RCC 7860 (cell line): ENCODE measurements at places on chromosomes 13 and 19.

- DNase-seq = peak; percentile 33
Measured at GRCh38 chr13:34833562-34834182, 108.4 kb upstream of the NBEA start.

- no peak for DNase-seq
Measured at GRCh38 chr19:47130120-47130588, 481 bp upstream of the SAE1 start.

GRCh38 chr13:100130092-100130491 is 41.2 kb downstream of the PCCA start:
- DNase-seq = no peak

DNA sequence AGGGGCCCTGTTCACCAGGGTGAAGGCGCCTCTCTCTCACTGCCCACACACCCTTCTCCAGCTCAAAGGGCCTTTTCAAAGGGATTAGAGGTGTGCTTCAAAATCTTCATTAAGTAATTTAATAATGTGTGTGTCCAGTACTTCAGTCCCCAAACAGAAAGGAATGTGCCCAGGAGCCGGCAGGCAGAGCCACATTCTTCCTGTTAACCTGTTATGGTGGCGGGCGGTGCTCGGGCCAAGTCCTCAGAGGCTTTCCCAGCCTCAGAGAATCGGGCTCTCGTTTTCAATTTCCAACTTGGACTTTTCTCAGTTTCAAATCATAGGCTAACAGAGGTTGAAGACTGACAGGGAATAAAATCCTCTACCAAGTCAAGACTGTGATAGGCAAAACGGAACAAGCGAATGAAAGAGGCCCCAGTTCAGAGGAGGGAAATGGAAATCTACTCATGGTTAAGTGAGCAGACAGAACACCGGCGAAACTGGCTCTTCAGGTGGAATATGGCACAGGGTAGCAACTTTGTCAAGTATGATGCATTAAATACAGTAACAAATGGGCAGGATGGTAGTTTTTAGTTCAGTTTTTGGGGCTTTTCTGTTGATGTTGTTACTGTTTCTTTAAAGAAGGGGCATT is 68.6 kb downstream of the FOXO1 start:
- DNase-seq = no peak

GRCh38 chr13:98327371-98328270 is 150.6 kb upstream of the RNF113B start:
- DNase-seq = no peak

- no peak for DNase-seq
Measured at GRCh38 chr13:23386533-23386932, 47.0 kb downstream of the SACS start.

GRCh38 chr13:46617229-46617721 is 64.3 kb downstream of the LRCH1 start:
- no peak for DNase-seq

DNA sequence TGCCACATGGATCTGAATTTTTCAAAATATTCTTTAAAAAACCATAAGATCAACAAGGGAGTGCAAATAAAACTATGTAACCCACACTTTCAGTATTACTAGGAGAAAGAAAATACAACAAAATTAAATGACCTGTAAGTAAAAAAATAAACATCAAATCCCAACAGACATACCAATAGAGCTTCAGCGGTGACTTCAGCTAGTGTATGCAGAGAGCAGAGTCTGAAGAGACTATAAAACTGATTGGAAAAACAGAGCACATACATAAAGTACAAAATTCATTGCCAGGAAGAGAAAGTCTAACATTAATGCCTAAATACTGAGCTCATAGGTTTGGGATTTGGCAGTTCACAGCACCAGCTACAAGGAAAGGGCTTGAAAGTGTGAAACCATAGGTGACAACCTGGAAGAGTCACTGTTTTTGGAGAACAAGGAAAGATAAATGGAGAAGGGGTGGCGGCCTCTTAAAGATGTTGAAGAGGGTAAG is 291.1 kb downstream of the LMO7 start:
- DNase-seq = no peak

DNA sequence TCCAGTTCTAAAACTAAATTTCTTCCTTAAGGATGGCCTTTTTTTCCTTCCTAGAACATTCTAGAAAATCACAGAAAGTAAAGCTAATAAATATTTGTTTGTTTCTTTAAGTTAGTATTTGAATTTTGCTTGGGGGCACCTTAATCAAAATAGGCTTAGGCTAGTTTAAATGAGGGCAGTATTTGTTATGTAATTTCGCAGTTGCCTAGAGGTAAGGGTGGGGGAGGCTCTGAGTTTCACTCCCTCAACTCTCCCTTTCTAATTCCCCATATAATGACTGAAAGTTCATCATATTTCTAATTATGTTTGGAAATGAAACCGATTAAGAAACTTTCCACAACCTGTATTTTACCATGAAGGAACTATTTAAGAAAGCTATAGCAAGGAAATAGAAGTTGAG is 40.6 kb downstream of the PCDH17 start:
- no peak for DNase-seq

DNA sequence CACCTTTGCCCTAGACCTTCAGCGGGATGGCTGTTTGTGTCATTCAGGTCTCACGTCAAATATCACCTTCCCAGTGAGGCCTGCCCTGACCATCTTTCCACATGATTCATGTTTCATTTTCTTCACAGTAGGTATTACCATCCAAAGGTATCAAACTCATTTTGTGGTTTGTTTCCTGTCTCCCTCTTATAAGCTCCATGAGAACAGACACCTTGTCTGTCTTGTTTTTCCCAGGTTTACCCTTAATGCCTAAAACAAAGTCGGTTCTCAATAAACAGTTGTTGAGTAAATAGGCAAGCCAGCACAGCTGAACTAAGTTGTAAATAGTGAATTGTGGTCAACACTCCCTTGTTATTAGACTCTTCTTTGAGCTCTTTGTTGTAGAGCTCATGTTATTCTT is 122.6 kb upstream of the GJB6 start:
- DNase-seq = no peak

- DNase-seq = no peak
Measured at GRCh38 chr13:102697929-102698648, 3.2 kb upstream of the METTL21C start.

DNA sequence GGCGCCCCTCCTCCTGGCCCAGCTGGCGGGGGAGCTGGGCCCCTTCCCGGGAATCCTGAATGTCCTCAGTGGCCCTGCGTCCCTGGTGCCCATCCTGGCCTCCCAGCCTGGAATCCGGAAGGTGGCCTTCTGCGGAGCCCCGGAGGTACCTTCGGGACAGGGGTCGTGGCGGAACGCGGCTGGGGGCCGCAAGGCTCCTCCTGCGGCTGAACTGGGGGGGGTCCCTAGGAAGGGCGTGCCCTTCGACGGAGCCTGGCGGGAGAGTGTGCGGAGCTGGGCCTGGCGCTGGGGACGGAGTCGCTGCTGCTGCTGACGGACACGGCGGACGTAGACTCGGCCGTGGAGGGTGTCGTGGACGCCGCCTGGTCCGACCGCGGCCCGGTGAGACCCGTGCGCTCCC is 8.6 kb downstream of the ALDH16A1 start:
- DNase-seq = no peak

- DNase-seq = no peak
Measured at GRCh38 chr13:50414640-50415039, 399.4 kb downstream of the KCNRG start.

DNA sequence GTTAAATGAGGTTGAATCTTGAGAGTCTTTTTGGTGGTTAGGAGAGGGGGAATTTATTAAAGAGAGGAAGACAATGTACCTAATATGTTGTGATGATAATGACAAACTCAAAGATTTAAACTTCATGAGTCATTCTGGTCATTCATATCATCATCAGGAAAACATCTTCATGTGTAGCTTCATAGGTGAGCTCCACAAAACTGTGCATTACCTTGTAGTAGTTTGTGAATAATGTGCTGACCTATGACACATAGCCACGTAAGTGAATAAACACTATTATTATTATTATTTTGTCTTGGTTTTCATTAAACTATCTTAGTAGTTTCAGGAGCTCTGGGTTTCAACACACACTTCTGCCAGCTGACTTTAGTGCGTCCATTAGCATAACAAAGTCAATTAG is 997 bp upstream of the GPC6 start:
- DNase-seq = peak; percentile 44

GRCh38 chr19:14354445-14354844 is 26.8 kb upstream of the ADGRE5 start:
- DNase-seq = no peak

DNA sequence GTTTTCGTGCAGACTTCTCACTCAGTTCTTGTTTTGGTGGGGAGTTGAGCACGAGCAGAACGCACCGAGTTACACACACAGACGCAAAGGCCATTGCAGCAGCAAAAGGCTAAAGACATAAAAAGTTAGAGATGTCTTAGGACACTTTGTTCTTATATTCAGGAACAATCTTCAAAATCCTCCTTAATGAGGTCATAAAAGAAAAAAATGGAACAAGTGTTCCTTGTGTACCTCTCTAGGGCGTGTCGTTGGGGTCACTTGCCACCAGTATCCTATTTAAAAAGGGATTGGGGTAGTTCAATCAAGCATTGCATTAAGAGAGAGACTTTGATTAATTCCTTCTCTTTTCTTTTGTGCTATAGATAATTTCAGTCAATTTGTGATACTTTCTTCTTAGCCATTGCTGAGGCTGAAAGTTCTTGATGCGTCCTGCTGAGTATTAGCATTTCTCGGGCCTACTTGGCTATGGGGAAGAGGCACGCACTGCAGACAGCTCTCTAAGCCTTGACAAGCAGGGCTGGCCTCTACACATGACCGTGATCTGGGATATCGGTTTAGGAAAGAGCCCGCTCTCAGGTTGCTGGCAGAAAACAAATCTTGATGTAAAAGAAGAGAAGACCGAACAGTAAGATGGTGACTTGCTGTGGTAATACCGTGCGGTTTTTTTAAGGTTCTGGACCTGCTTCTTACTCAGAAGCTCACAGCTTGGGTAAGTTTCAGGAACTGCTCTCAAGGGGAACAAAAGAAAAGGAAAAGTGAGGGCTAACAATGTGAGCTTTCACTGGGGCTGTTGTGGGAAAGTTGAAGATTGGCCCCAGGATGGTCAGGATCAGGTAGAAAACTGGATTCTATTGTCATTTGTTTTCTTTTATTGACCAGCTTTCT is 223.6 kb downstream of the TM9SF2 start:
- no peak for DNase-seq

DNA sequence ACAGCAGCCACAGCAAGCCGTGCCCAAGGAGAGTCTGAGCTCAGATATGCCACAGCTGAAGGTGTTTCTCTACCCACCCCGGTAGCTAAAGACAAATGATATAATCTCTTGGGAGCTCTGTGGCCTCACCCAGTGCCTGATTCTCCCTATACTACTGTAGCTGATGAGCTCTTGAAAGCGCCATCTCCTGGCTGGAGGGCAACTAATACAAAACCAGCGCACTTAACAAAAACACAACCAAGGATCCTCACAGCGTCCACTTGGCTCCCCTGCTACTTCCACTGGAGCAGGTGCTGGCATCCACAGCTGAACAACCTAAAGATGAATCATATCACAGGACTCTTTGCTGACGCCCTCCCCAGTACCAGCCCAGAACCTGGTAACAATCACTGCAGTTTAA is 1212.0 kb downstream of the PCDH17 start:
- no peak for DNase-seq

DNA sequence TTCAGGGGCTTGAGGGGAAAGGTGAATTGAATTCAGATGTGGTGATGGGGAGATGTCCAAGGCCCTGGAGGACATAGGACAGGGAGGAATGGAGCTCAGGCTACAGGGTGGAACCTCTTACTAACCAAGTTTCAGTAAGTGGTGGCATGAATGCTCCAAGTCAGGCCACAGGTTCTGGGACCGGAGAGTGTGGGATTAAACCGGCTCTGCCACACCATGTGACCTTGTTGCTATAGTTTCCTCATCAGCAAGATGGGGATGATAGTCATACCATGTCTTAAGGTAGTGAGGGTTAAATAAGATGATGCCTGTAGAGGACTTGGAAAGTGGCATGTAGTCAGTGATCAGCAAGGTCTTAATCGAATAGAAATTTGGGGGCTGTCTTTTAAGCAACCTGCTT is 16.3 kb downstream of the GPR183 start:
- DNase-seq = no peak

DNA sequence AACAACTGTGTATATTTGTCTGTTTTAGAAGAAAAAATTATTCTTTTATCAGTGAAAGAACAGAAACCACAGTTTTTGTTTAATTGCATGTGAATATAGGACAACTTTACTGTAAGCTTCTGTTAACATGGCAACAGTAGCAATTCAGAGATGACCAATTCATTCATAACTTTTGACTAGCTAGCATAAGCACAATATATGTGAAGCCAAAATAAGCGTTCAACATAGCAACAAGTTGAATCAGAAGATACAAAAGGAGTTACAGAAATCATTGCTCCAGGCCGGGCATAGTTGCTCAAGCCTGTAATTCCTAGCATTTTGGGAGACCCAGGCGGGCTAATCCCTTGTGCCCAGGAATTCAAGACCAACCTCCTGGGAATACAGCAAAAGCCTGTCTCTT is 197.1 kb upstream of the GPC6 start:
- no peak for DNase-seq

DNA sequence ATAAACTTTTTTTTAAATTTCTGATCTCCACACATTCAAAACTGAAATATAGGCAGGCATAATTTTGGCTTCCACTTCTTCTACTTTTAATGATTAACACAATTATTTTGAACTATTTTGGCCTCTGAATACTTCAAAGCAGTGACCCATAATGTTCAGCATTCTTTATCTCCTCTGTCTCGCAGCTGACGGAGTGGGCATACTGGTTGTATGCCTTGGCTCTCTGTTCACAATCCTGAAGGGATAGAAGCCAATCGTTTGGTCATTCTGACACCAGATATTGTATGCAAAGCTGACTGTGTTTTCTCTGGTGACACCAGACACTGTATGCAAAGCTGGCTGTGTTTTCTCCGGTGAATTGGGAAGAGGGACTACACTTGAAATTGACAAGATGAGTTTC is 833.0 kb downstream of the EFNB2 start:
- no peak for DNase-seq

DNA sequence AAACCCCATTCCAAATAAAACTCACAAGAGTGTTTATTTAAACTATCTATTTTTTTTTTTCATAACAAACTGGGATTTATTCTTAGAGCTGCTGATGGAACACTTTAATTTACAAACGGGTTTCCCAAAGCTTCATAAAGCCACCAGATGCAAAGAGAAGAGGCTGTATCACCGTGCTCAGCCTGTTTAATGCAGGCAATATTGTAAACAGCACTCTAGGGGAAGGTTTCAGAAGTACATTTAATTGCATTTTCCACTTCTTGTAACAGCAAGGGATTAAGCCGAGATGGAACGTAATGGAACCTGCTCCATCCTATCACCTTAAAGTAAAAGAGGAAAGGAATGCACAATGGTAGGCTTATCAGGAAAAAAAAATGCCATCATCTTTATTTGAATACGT is 550.6 kb upstream of the ARGLU1 start:
- DNase-seq = no peak

- DNase-seq = no peak
Measured at GRCh38 chr19:31538879-31539278, 189.6 kb upstream of the TSHZ3 start.

DNA sequence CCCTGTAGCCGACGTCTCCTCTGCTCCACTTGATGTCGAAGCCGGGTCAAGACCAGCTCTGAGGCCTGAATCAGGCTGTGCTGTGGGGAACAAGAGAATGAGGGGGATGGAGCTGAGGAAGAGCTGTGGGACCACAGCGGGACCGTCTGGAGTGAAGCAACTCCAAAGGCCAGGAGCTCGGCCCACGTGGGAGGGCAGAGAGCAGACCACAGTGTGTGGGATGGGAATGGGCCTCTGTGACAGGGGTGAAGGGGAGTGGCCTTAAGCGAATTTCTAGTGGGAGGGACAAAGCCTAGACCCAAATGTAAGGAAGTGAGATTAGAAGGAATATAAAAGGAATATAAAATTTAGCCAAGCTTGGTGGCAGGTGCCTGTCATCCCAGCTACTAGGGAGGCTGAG is 3.8 kb upstream of the SLC8A2 start:
- DNase-seq = no peak

GRCh38 chr13:30690282-30691188 is 44.8 kb upstream of the ALOX5AP start:
- no peak for DNase-seq
